ENCODE measurements at places on chromosomes 6 and 20.

DNA sequence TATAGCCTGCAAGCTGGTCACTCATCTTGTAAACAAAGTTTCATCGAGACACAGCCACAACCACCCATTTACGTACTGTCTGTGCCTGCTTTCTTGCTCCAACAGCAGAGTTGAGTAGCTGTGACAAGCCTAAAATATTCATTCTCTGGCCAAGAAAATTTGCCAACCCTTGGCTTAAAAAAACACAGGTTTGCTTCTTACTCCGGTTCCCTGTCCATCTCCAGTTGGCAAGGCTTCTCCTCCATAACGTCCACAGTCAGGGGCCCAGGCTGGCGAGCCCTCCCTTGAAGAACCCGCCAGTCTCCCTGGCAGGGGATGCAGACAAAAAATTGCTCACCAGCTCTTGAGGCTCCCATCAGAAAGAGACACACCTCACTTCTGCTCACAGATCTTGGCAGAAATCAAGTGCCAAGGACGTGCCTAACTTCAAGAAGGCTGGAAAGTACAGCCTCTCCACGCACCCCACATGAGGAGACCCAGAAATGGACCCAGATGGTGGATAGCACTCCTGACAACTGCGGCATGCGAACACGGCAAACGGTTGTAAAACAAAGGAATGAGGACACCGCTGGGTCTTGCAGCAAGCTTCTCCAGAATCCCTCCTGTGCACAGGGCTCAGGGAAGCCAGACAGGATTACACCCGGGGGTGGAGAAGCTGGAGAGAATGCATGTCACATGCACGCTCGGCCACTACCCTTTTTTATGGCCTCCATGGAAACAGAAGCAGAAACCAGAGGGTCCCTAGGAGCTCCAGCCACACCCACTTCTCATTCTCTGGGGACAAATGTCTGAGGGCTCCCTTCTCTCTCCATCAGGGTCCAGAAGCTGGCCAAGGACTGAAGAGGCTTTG lies 59.8 kb upstream of the SIRPA start:
- DNase-seq, result no peak

- DNase-seq, result no peak
Measured at GRCh38 chr6:140979642-140980091, 1153.1 kb upstream of the GJE1 start.

DNA sequence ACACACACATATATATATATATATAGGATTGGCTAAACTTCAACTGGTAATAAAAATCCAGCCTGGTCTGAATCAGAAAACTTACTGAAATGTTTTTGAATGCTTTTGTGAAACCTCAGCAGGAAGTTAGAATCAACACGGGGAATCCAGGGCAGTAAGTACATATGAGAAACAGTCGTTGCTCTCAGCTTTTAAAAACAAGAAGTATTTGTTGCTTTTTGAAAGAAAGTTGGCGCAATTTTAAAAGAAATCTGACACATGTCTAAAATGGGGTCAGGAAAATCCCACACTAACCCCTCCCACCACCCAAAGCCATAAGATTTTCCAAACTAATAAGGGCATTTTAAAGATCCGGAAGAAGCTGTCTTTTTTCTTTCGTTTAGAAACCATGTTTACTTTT lies 11.5 kb upstream of the CCDC170 start:
- DNase-seq, result no peak

- DNase-seq, result no peak
Measured at GRCh38 chr20:45153752-45154151, 20.9 kb upstream of the PI3 start.

DNA sequence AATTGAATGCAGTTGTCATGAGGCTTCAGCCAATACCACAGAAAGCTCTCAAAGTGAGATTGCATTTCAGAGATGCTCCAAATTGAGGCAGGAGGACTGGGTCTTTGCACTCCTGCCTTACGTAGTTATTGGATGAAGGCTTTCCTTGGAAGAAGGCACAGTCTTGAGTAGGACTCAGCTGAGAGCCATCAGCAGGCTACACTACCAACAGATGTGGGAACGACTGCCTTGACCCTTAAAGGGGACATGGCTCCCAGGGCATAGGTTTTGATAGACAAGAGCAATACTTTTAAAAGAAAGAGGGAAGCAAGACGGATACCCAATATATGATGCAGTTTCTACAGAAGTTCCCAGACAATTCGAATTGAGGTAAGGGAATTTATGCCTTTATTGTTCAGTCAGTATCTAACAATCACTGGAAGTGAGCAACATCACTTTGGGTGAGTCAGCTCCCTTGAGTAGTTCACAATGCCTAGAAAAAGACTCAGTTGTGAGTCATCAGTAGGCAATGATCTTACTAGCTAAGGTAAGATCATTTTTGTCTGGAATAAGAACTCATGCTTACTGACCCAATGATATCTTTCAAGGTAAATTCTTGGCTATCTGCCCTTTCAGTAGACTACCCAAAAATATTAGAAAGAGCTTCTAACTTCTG lies 390.8 kb downstream of the GJA1 start:
- no peak for DNase-seq

- DNase-seq, result no peak
Measured at GRCh38 chr6:43173591-43174262, 2.7 kb downstream of the SRF start.

DNA sequence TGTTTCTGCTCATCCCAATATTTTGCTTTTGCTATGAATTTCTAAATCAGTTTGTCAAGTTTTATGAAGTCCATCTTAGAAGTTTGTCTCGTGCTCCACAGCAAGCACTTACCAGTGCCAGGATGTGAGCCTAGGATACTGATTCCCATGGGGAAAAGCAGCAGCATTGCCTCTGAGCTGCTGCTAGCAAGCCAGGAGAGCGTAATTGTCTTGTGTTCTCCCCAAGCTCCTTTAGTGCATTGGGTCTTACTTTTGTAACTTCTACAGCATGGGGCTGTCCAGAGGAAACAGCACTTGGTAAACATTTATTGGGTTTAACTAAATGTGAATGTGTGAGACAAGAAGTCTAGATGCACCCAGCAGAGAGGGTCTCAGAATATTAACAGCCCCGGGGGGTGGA lies 76.1 kb downstream of the RNF182 start:
- no peak for DNase-seq

- no peak for DNase-seq
Measured at GRCh38 chr6:41636833-41637193, 1.5 kb upstream of the MDFI start.

DNA sequence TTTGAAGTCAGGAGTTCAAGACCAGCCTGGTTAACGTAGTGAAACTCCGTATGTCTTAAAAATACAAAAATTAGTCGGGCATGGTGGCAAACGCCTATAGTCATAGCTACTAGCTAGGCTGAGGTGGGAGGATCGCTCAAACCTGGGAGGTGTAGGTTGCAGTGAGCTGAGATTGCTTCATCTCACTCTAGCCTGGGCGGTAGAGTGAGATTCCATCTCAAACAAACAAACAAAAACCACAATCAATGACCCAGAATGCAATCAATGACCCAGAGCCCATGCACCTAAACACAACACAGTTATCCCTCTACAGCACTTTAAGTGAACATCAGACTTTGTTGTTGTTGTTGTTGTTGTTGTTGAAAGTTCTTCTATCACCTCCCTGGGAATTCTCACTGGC lies 77.9 kb downstream of the MYB start:
- no peak for DNase-seq

DNA sequence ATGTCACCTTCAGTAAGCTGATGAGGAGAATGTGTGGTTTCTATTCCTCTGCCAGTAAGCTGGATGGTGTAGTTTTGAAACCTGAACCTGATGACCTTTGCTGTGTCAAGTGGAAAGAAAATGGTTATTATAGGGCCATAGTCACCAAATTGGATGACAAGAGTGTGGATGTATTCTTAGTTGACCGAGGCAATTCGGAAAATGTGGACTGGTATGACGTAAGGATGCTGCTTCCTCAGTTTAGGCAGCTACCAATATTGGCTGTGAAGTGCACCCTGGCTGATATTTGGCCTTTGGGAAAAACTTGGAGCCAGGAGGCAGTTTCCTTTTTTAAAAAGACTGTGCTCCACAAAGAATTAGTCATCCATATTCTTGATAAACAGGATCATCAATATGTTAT lies 2.0 kb downstream of the TDRD6 start:
- no peak for DNase-seq

GRCh38 chr6:170142559-170142958 lies 148.3 kb downstream of the DLL1 start:
- no peak for DNase-seq

DNA sequence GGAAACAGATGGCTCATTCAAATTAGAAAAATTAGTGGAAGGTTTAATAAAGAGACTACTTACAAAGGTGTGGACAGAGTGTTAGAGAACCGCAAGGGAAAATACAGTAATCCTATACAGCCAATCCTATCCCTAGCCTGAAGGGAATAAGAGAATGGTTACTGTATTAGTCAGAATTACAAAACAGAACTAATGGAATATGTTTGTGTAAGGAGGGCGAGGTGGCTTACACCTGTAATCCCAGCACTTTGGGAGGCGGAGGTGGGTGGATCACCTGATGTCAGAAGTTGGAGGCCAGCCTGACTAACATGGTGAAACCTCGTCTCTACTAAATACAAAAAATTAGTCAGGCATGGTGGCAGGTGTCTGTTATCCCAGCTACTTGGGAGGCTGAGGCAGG lies 16.3 kb upstream of the TRPC4AP start:
- no peak for DNase-seq

DNA sequence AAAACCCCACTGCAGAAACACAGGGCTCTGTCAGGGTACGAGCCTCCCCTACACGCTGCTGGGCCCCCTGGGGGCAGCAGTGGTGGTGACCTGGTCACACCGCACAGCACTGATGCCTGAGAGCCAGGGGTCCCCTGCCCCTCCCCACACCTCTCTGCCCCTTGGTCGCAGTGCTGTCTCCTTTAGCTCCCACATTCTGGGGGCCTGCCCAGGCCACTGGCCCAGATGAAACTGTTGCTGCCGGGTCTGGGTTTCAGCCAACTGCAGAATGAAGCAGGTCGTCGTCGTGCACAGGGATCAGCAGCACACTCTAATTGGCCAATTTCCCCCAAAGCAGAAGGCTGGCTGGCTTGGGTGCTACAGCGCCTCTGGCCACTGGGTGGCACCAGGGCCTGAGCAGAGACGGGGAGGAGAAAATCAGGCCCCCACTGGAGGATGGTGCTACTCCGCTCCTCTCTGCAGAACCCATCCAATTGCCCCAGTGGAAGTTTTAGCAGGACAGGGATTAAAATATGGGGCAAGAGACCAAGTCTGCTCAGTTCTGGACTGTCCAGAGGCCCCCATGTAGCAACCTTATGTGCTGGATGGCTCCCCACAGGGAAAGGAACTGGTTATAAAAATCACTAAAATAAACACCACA lies 26.1 kb downstream of the DIDO1 start:
- DNase-seq, result no peak

GRCh38 chr6:67131827-67132226 lies 1424.8 kb upstream of the EYS start:
- DNase-seq, result no peak

- DNase-seq, result no peak
Measured at GRCh38 chr20:1528811-1529210, 28.7 kb downstream of the SIRPD start.

DNA sequence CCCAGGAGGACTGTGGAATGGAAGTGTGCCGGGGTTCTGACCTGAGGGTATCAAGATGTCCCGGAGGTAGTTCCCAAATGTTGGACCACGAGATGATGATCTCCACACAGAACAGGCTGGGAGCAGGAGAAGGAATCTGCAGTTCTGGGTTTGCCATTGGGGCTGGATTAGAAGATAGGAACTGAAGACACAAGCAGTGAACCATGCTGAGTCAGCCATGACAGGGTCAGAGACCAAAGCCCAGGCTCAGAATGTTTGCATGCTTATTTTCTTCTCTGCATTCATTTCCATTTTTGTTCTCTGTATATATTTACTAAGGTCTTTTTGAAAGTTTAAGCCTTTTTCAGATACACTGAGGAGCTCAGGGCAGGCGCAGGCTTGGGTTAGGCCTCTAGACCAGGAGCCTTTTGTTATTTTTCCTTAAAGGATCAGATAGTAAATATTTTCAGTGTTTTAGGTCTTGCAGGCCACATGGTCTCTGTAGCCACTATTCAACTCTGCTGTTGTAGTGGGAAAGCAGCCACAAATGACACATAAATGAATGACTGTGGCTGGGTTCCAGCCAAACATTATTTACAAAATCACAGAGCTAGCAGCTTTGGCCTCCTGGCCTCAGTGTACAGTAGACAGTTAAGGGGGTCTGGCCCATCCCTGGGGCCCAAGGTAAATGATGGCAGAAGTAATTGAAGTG lies 28.5 kb downstream of the SLC35D3 start:
- no peak for DNase-seq

GRCh38 chr6:14037402-14038277 lies 79.9 kb upstream of the CD83 start:
- DNase-seq, result no peak

GRCh38 chr6:127423921-127424320 lies 35.3 kb downstream of the KIAA0408 start:
- no peak for DNase-seq

DNA sequence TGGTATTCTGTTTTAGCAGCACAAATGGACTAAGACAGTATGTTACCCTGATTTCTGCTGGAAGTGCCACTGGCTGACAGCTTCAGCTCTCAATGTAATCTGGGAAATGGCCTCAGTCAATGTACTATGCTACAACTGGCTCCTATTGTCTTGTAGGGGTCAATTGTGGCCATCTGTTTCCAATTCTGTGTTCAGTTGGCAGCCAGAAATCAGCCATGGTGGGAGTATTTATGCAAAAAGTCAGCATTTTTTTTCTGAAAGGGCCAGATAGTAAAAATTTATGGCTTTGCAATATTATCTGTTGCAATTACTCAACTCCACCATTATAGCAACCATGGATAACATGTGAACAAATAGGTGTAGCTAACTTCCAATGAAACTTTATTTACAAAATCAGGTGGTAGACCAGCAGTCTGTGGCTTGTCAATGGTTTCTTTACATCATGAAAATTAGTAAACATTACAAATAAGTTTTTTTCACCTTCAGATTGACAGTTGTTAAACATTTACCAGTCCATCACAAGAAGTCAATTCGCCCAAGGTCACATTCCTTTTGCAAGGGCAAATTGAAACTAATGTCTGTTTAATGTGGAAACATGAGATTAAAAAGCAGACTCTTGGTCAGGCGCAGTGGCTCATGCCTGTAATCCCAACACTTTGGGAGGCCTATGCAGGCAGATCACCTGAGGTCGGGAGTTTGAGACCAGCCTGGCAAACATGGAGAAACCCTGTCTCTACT lies 58.3 kb upstream of the TSHZ2 start:
- no peak for DNase-seq

DNA sequence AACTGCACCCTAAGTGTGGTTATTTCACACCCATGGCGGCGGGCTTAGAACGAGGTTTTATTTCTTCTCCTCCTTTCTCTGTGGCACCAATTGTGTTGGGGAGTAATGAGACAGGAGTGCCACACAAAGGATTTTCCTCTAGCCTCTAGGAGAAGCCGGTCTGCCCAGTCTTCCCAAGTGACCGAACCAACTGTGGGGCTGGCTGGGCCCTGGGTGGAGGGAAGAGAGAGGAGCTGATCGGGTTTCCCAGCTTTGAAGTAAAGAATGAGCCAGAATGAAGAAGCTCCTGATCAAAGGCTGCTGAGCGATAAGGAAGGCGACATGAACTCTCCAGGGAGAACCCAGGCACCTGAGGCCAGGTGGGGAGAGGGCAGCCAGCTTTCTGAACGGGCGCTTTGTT lies 616.0 kb upstream of the BTBD3 start:
- no peak for DNase-seq

GRCh38 chr20:45863543-45864470 lies 6.4 kb downstream of the ZSWIM3 start:
- no peak for DNase-seq

GRCh38 chr6:42431356-42431755 lies 20.4 kb downstream of the TRERF1 start:
- no peak for DNase-seq
